ENCODE measurements at places on chromosomes 12 and 14.

- no peak for DNase-seq
These were observed 842.9 kb downstream of the SLC6A15 start for GRCh38 chr12:84069699-84070098.

DNA sequence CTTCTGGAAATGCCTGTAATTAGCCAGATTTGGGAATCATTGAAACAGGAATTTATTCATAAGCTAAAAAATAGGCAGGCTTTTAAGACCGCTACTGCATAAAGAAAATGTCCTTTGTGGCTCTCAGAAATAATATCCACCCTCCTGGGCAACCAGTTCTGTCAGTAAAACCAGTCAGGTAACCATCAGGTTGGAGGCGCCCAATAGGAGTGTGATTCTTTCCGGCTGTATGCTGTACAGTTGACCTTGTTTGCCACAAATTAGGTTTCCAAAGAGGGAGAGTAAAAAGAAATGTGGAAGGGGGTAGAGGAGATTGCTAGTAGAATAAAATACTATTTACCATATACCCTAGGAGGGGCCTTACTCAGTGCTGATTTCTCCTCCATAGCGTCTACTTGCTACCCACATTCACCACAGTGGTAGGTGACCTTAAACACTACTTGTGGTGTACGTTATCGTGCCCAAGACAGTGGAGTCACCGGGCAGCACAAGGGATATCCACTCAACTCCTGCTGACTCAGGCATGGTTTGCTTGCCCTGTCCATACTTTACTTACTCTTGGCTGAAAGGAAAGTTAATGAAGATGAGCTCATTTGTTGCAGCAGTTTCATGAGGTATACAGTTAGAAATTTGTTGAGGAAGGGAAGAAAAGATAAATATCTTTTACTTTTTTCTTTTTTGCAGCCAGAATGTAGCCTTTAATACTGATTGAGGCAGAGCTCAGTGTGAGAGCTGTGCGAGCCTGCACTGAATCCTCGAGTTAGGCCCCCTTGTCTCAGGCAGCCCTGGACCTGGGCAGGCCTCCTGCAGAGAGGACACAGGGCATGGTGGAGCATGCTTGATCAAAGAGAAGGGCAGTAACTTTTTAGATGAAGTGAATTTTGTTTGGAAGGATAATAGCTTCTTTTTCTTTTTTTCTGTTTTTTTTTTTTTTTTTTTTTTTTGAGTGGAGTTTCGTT lies 76.7 kb downstream of the DIP2B start:
- DNase-seq, result no peak

GRCh38 chr12:64730588-64730969 lies 28.6 kb downstream of the GNS start:
- no peak for DNase-seq

GRCh38 chr12:2722806-2723205 lies 72.0 kb upstream of the FKBP4 start:
- no peak for DNase-seq

- no peak for DNase-seq
These were observed at the start of gene CLEC2B for GRCh38 chr12:9869307-9870161. Gene CLEC2B, minus strand, starts transcription at chr12:9869354.

- DNase-seq, result no peak
These were observed 23.1 kb upstream of the RNASE12 start for GRCh38 chr14:20614038-20614840.

- DNase-seq, result no peak
These were observed 142.3 kb downstream of the RIMBP2 start for GRCh38 chr12:130573766-130574165.

DNA sequence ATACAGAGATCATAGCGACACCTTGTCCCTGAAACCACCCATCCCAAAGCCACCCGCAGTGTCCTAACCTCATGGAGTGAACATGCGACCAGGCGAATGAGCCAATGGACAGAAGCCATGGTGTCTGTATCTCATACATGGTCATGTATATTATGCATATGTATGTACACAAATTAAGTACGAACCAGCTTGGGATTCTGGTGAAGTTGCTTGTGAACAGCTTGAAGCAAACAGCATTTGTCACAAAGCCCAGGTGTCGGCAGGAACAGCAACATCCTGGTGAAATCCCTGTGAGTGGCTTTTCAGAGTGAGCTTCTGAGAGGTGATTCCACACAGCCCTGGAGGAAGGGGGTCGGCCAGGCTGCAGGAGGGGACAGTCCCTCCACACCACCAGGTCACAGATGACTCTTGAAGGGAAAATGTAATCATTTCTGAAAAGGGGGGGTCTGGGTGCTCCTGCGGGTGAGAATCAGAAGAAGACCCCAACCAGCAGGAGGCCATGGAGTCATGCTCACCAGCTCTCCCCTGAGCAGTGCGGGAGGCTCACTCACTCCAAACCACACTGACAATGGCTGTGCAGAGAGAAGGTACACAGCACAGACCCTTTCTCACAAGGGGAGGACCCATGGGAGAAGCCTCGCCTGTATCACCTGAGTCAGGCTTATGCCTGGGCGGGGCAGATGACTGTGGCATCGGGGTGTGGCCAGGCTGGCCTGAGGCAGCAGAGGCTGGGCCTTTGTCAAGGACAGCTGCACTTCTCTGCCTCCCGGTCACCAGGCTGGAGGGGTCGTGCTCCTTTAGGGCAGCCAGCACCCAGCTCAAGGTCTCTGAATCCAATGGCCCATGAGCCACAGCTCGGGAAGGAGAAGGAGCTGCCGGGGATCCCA lies 14.3 kb downstream of the CHGA start:
- no peak for DNase-seq

GRCh38 chr12:78951803-78952551 lies 87.4 kb downstream of the SYT1 start:
- DNase-seq, result no peak

- DNase-seq, result no peak
These were observed 142.4 kb downstream of the OTOGL start for GRCh38 chr12:80241576-80242273.

- DNase-seq, result no peak
These were observed 148.6 kb downstream of the TSPAN9 start for GRCh38 chr12:3225796-3226180.

GRCh38 chr14:95464103-95464502 lies 52.3 kb downstream of the SYNE3 start:
- no peak for DNase-seq

- DNase-seq, result no peak
These were observed 73.2 kb upstream of the EGLN3 start for GRCh38 chr14:34023824-34024767.

- DNase-seq, result no peak
These were observed 27.0 kb downstream of the TUNAR start for GRCh38 chr14:95903616-95904107.

DNA sequence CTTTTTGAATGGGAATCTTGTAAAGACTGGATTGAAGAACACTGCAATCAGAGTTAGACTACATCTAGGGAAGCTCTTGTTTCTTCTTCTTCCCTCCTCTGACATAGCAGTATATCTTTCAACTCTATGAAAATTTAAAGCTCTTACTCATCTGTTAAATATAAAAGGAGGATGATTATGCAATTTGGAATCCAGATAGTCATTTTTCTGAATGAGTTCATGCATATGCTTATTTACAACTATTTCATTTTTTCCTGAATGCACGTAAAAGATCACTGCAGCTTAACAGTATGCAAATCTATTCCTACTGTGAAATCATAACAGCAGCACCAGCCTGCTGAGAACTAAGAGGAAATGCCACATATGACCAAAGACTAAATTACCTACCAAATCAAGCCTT lies 133.5 kb upstream of the TMCC3 start:
- DNase-seq, result no peak

DNA sequence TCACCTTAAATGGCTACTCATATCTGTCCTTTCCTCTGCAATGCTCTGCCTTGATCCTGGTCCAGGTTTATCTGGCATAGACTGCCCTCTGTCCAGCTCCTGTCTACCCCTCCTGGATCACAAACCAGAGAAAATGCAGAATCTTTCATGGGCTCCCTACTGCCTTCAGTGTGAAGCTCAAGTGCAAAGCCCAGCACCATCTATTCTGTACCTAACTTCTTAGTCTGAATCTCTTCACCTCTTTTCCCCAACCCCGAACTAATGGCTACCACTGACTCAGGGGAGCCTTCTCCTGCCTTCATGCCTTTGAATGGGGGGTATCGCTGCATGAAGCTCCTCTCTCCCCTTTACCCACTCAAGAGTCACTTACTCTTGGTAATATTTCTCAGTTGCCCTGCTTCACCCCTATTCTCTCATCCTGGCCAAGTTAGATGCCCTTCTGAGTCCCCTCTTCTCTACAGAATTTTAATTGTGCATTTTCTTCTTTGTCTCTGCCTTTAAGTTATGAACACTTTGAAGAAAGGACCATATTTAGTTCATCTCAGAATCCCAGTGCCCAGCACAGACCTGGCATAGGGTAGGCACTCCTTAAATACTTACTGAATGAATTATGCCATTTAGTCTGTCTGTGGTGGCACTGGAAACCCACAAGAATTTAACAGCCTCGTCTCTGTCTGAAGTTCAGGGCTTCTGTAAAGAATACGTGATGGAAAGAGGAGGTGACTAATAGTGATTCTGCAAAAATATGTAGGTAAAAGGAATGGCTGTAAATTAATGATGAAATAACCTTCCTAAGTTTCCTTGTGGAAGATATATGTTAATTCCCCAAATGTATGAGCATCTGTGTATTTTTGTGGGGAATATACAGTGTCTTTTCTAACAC lies 191.3 kb upstream of the AMIGO2 start:
- no peak for DNase-seq

GRCh38 chr14:99395909-99396530 lies 84.6 kb downstream of the SETD3 start:
- no peak for DNase-seq

DNA sequence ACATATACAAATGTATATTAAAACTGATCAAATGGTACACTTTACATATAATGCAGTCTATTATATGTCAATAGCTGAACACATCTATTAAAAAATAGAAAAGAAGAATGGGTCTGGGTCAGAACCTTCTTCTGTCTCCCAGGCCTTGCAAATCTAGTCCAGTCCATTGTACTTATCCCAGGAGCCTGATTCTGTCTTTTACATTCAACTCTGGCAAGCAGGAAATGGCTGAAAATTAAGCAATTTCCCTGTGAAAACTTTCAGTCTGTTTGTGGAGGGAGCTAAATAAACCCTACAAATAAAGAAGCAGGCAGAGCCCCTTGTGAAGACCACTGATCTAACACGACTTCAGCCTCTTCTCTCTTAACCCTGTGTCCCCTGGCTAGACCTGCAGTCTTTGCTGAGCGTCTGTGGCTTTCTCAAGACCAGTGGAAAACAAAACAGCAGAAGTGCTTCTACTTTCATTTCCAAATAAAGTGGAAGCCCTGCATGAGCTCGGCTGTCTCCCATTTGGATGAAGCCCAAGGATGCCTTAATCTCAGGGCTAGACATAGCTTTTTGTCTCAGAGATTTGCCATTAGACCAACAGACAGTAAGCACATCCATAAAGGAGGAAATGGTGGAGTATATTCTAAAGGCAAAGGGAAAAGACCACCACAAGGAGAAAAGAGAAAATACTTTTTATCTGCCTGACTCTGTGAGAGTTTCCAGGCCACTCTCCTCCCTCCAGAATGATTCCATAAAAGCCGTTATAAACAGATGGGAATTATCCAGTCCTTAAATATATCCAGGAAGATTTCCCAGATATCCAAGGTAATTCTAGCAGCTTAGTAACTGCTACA lies 48.2 kb downstream of the CRACR2A start:
- no peak for DNase-seq

- DNase-seq, result no peak
These were observed 14.0 kb downstream of the SMCO2 start for GRCh38 chr12:27460471-27460978.

- DNase-seq, result no peak
These were observed 24.3 kb downstream of the RASAL1 start for GRCh38 chr12:113111247-113111646.

- no peak for DNase-seq
These were observed 17.1 kb downstream of the SLC25A3 start for GRCh38 chr12:98610596-98610995.

DNA sequence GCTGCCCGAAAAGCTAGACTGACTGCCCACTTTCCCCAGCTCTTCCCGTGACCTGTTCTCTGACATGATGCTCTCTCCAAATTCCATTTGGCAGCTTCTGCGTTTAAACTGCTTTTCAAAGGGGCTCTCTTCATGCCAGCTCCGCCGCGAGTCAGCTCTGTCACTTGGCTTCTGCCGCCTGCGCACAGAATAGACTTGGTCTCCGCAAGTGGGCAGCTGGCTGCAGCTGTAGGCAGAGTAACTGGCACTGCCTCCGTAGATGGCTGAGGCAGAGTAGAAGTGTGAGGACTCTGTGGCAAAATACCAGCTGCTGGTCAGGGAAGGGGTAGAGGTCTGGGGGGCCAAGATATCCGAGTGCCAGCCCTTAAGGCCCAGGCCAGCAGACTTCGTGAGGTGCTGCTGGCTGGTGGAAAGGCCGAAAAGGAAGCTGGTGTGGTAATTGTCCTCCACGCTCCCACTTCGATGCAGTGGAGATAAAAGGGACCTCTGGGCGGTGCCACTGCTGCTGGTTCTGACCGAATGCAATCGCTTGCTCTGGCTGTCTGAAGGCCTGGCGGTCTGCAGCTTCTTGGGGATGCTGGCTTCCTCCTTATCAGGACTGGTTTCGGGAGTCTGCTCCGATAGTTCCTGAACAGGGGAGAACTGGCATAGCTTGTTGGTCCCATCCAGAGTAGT lies 85.7 kb downstream of the DUSP16 start:
- DNase-seq, result no peak

- no peak for DNase-seq
These were observed 21.8 kb upstream of the RAB35 start for GRCh38 chr12:120138366-120138765.

GRCh38 chr14:77843651-77844050 lies 43.7 kb downstream of the ADCK1 start:
- no peak for DNase-seq

GRCh38 chr14:32121536-32121935 lies 44.4 kb downstream of the ARHGAP5 start:
- DNase-seq, result no peak

DNA sequence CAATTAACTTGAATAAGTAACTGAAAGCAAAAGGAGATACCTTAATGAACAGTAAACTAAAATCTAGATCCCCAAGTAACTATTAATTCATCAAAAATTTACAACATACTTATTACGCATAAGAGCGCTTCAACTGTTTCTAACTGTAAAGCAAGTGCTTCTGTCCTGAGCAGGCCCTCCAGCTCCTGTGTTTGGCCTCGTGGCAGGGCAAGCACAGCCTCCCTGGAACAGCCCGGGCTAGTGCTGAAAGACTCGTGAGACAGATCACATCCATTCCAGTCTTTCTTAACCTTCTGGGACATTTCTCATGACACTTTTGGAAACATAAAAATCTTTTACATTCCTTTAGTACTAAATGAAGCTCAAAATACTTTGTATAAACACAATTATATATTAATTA lies 178.8 kb upstream of the ABCD2 start:
- DNase-seq, result no peak

GRCh38 chr12:113934060-113934814 lies 31.9 kb downstream of the RBM19 start:
- DNase-seq, result no peak

GRCh38 chr12:22993609-22994315 lies 368.8 kb downstream of the ETNK1 start:
- DNase-seq, result no peak

GRCh38 chr12:77855548-77855947 lies 24.9 kb downstream of the NAV3 start:
- no peak for DNase-seq

GRCh38 chr14:91094772-91095171 lies 19.1 kb upstream of the DGLUCY start:
- DNase-seq, result no peak
